H4 (cell line): ENCODE measurements at places on chromosomes 5 and 9.

DNA sequence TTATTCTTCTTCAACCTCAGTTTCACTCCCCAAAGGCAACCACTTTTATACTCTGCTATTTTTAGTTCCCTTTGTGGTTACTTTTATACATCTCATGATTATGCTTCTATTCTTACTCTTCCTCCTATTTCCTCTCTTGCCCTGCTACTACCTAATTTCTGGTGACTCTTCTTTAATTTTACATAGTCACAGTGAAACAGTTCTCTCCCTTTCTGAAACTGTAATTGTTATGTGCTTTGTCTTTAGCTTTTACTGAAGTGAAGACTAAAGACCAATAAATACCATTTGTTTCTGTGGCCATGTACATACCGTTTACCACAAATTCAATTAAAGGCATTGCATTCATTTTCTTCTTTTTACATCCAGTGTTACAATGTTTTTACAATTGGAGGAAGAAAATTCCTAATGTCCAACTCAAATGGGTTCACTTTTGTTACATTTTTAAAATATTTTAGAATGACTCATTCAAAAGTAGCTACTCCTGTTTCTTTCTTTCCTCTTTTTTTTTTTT lies 410.6 kb downstream of the PSAT1 start:
- DNase-seq: peak; percentile 25

DNA sequence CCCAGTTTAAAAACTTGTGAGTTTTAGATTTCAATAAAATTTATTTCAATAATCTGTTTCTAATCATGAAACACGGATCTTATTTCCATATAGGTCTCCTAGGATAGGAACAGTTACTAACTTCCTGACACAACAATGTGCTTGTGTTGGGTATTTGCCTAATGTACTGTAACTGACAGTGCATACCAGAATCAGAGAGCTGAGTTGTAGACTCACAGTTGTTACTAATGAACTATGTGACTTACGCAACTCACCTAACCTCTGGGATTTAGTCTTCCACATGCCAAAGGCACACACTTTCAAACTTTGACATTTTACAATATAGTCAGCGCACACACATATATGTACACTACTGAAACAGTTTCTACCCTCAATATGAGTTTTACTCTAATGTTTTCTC lies 77.7 kb downstream of the HOMER1 start:
- peak; percentile 5 for DNase-seq

GRCh38 chr5:33337637-33337992 lies 103.2 kb upstream of the TARS1 start:
- no peak for DNase-seq

DNA sequence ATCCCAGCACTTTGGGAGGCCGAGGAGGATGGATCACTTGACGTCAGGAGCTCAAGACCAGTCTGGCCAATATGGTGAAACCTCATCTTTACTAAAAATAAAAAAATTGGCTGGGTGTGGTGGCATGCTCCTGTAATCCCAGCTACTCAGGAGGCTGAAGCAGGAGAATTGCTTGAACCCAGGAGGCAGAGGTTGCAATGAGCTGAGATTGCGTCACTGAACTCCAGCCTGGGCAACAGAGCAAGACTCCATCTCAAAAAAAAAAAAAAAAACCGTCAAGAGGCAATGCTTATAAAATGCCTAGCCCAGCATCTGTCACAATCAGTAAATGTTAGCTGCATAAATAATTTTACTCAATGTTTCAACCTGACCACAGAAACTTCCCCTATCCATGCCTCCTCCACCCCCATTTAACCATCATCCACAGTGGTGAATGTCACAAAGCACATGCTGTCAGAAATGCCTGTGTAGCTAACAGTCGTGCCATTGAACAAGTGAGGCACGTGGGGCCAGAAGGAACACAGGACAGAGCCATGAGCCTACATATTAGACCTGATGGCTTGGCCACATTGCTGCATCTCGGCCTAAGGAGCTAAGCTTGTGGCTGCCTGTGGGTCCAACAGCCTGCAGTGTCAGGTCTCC lies 16.8 kb upstream of the TCOF1 start:
- no peak for DNase-seq

DNA sequence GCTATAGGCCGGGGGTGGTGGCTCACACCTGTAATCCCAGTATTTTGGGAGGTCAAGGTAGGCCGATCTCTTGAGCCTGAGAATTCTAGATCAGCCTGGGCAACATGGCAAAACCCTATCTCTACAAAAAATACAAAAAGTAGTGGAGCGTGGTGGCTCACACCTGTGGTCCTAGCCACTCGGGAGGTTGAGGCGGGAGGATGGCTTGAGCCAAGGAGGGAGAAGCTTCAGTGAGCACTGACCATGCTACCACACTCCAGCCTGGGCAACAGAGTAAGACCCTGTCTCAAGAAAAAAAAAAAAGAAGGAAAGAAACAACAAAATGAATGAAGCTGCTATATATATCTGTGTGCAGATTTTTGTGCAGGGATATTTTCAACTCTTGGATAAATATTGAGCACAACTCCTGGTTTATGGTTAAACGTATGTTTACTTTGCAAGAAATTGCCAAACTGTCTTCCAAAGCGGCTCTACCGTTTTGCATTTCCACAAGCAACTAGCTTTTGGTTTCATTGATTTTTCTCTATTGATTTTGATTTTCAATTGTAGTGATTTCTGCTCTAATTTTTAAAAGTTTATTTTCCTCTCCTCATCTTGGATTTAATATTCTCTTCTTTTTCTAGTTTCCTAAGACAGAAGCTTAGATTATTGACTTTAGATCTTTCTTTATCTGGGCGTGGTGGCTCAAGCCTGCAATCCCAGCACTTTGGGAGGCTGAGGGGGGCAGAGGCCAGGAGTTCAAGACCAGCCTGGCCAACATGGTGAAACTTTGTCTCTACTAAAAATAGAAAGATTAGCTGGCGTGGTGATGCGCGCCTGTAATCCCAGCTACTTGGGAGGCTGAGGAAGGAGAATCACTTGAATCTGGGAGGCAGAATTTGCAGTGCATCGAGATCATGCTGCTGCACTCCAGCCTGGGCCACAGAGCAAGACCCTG lies 49.2 kb downstream of the SPIN1 start:
- DNase-seq: no peak

DNA sequence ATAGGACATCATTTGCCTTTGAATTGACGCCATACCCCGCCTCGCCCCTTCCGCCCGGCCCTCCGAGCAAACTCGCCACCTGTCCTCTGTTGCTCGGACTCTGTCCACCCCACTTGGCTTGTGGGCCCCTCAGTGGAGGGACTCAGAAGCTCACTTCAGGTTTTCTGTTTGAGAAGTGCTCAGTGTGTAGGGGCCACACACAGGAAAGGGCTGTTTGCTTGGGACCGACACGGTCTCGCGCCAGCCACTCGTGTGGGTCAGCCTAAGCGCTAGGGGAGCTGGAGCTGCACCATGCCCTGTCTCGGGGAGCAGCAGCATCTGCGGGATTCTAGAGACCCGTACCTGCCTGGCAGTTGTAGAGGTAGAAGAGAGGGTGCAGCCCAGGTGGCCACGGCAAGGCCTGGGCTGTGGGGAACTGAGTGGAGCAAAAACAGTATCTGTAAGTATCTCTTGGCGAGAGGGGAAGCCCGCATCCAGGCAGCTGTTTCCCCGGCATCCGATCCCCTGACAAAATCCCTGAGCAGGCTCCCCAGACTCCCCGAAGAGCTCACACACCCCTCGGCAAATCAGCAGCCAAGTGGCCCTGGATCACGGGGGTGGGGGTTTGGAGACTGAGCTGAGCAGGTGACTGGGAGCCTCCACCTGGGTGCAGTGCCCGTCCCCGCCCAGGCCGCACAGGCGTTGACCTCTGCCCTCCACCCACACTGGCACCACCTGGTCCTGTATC lies 52.2 kb downstream of the COL5A1 start:
- DNase-seq: no peak

DNA sequence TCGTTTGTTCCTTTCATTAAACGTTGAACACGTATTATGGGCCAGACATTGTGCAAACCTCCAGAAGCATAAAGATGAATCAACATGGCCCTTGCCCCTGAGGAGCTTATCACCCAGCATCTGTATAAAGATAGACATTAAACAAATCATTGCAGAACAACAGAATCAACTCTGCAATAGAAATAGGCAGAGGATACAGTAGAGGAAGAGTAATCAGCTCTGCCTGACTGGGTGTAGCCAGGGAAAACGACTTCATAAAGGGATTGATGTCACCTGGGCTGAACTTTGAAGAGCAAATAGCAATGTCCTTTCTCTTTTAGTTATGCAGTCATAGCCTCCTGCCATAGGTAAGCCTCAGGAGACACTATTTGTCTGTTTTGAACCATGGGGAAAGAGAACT lies 13.4 kb downstream of the RGS7BP start:
- DNase-seq: no peak

- DNase-seq: no peak
Observed at GRCh38 chr9:37859043-37859442, 44.9 kb downstream of the SLC25A51 start.

GRCh38 chr9:34522091-34522887 lies 501 bp downstream of the ENHO start:
- DNase-seq: no peak

GRCh38 chr5:72523960-72524582 lies 16.9 kb upstream of the ZNF366 start:
- peak; percentile 69 for DNase-seq

- no peak for DNase-seq
Observed at GRCh38 chr9:122183501-122183900, 23.8 kb downstream of the MORN5 start.

GRCh38 chr9:129467004-129467588 lies 153.8 kb downstream of the C9orf50 start:
- DNase-seq: no peak

DNA sequence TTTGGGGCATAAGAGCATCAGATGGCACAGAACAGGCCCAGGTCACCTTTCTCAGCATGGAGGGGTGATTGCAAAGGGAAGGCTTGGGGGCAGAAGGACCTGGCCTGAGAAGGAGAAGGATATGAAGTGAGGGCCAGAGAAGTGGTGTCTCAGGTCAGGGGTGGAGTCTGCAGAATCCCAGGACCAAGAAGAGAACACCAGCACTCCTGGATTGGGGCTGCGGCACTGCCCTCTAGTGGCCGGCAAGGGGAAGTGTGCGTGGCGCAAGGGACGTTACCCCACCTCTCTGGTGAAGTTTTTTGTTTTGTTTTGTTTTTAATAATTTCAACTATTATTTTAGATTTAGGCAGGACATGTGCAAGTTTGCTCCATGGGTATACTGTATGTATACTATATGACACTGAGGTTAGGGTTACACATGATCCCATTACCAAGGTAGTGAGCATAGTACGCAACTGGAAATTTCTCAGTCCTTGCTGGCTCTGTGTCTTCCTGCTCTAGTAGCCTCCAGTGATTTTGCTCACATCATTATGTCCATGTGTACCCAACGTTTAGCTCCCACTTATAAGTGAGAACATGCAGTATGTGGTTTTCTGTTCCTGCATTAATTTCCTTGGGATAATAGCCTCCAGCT lies 1548.6 kb downstream of the EFNA5 start:
- DNase-seq: peak; percentile 64

DNA sequence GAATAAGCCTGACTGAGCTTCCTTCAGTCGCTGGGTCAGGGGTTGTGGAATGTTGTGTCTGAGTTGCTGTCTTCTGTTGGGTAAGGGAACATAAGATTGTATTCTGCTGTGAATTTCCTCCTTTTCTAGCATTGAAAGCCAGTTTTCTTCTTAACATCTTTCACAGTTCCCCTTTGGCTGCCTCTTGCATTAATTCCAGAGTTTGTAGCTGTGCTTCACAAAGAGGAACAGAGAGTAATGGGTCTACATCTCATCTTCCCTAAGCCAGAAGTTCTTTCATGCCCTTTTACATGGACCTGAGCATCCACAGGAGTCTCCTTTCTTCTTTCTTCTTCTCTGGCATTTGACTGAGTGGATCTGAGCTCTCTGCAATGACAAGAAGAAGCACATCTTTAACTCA lies 686.8 kb downstream of the KCTD16 start:
- no peak for DNase-seq
